BE2C (cell line): ENCODE measurements at places on chromosomes 2 and 18.

DNA sequence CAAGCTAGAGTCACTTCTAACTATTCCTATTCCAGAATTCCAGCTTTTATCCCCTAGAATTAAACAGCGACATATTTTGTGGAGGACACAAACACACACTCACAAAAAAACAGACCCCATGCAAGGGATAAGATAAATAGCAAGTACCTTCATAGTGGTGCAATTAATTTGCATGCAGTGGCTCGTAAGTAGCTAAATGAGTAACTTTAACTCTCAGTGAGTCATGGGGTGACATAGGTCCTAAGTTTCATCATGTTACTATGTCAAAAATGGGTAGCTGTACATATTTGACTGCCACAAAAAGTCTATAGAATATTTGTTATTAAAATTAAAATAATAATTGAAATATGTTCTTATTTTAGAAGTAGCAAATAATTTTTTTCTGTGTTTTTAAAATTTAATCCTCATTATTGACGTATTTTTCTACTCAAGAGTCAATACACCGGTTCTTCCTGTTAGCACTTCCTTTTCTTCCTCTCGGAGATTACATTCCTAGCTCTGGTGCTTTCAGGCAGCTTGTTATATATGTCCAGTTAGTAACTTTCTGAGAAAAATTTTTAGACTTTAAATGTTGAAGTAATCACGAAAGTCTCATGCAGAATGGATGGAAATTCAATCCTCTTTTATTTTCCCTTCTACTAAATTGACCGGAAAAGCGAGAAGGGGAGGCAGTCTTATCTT is 247.0 kb downstream of the KCNH7 start:
- DNase-seq, result no peak

DNA sequence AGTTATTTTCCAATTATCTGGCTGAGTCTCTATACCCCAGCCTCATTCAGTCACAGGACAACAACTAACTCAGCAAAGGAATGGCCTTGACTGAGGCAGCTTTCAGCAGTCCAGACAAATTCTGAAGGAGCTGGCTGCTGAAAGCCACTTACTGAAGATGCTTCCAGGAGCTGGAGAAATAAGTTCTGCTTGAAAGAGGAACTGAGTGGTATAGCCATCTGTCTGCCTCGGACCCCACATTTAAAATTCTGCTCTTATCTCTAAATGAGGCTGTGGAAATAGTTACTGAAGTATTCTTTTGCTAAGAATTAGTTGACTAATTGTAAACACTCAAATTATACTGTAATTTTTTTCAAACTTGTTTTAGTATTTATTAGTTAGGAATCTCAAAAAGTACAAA is 9.1 kb upstream of the GPD2 start:
- no peak for DNase-seq

DNA sequence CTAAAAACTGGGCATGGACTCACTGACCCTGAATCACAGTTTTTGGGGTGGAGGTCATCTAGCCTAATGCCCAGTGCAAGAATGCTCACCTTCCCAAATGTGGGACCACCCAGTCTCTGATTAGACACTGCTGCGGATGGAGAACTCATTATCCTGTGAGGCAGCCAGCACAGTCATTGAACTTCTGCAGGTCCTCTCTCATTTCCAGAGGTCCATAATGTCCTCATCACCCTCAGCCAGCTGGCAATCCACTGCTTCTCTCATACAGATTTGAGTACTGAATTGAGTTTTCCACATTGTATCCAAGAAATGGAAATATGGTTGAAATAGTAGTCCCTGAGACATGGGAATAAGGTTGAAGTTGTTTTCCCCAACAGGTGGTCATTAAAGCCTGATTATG is 5.0 kb upstream of the MYO5B start:
- no peak for DNase-seq

DNA sequence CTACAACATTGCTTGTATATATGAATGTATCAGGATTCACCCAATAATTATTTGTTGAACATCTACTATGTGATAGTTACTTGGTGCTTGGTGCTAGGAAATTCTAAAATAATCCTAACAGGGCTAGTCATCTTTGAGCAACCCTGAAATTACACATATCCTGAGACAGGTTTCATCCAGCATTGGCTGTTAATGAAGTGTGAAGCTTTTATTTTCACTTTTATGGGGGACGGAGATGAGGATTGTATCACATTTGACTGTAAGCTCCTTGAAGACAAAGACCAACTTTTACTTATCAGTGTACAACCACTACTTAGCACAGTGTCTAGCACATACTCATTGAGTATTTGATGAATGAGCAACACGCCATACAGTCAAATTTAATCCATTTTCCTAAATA is 6.8 kb upstream of the GALM start:
- DNase-seq, result no peak

DNA sequence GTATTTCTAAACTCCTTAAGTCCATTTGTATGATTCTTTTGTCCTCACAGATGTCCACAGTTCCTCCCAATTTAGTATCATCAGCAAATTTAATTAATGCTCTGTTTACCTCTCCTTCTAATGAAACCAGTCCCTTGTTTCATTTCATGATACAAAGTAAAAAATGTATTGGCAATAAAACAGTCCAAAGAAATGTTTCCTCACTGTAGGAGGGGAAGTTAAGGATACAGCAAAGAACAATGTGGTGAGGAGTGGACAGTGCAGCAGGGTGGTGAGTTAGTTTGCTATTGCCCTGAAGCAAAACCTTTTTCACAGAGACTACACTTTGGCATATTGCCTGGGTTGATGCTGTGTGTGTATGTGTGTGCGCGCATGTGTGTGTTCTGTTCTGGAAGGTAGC is 401.5 kb downstream of the ARHGAP15 start:
- DNase-seq, result peak; percentile 39

GRCh38 chr2:131168538-131168937 is 40.8 kb upstream of the POTEE start:
- no peak for DNase-seq

GRCh38 chr2:171958475-171958874 is 36.2 kb downstream of the HAT1 start:
- no peak for DNase-seq

DNA sequence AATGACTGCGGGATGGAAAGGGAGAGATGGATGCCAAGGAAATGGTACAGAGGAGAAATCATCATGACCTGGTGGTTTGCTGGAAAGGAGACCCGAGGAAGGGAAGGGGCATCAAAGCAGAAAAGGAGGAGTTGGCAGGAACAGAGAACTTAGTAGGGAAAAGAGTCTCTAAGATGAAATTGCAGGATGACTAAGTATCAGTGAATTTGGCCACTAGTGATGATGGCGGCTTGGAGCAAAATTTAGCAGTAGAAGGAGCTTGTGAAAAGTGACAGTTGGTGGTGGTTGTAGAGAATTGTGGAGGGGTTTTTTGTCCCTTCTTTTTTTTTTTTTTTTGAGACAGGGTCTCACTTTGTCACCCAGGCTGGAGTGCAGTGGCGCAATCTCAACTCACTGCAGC is 10.1 kb downstream of the METAP1D start:
- DNase-seq, result no peak

DNA sequence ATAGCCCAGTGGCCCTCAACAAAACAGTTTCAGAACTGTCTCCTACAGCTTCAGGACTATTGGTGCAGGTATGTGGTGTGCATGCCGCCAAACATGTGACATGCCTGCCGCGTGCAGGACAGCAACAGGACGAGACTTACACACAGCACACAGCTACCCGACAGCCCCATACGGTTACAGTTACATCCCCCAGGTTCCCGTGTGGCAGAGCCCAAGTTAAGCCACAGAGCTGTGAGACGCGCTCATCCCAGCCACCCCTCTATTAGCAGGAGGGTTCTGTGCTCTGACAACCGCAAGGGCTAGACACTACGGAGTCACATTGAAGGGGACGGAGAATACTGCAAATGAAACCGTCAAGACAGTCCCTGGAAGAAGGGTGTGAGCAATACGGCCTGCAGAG is 16.4 kb upstream of the TUBB6 start:
- no peak for DNase-seq

- no peak for DNase-seq
These were observed 251.4 kb upstream of the UBE2E3 start for GRCh38 chr2:180728928-180729559.

- DNase-seq, result no peak
These were observed 267.0 kb downstream of the NOL4 start for GRCh38 chr18:33957707-33958106.

GRCh38 chr2:17813010-17813741 is 3.1 kb upstream of the MSGN1 start:
- DNase-seq, result no peak

DNA sequence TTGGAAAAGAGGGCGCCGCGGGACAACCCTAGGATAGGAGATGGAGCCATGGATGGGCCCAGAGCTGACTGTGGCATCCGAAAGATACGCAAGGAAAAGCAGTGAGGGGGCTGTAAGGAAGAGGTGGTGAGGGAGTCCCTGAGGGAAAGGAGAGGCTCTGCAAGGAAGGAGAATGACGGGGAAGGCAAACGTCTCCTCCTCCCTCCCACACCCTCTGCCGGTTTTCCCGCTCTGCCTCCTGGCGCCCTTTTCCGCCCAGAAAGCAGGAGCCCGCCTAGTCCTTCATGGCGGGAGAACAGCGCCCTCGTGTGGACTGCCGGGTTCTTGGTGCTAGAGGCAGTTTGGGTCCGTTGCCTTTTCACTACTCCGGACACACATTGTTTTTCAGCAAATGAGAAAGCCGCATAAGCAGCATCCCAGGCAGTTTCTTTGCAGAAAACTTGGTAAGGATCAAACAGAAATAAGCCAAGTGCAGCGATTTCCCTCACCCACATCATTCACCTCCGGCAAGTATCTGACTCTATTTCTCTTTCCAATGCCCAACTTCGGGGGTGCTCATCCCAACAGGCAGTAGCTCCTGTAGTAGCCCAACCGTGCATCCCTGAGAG is 200.4 kb downstream of the INO80D start:
- peak; percentile 74 for DNase-seq

GRCh38 chr2:27973592-27973991 is 83.1 kb downstream of the BABAM2 start:
- no peak for DNase-seq

DNA sequence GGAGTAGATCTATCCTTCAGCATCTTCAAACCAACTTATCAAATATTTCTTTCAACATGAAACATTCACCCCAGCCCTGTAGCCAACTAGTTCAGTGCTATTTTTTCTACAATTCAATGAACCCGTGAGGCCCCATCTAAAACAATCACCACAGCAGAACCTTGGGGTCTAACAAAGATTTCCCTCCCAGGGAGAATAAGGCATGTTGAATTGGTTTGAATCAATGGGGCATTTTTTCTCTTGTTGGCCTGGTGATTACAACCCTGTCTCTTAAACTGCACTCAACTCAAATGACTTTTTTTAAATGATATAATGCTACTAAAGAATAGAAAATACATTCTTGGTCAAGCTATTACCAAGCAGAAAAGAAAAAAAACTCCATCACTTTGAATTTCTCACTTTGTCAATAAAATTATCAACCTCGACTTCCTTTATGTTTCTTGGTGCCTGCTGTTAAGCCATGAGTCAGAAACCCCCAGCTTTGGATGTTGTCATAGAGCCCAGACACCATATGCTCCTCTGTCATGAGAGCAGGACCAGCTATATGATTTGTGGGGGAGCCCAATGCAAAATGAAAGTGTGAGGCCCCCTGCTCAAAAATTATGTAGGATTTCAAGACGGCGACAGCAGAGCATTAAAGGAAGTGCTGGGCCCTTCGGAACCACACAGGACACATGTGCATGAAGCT is 282.4 kb downstream of the MEIS1 start:
- DNase-seq, result no peak

- DNase-seq, result no peak
These were observed 615.1 kb downstream of the IRS1 start for GRCh38 chr2:226184540-226184939.

- no peak for DNase-seq
These were observed 9.6 kb downstream of the RPL37A start for GRCh38 chr2:216508229-216508628.

DNA sequence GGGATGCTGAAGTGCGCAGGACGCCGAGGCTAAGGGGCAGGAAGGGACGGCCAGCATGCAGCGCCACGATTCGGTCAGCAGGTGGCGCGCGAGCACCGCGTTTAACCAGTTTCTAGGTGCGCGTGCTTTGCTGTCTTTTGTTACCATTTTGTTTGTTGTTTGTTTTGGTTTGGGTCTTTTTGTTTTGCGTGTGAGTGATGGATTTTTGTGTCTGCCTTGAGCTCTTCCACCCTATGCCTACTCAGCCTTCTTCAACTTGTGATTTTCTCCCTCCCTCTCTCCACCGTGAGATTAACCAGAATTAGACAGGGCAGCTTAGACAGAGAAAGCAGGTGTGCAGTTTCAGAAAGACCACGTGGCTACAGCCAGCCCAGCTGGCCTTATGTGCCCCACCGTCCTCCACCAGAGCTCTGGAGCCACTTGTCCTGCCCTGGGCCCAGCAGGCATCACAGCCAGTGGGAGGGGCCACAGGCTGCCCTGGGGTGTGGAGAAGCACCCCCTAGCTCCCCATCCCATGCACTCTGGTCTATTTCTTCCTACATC is 180.2 kb downstream of the RNF144A start:
- DNase-seq, result peak; percentile 76

DNA sequence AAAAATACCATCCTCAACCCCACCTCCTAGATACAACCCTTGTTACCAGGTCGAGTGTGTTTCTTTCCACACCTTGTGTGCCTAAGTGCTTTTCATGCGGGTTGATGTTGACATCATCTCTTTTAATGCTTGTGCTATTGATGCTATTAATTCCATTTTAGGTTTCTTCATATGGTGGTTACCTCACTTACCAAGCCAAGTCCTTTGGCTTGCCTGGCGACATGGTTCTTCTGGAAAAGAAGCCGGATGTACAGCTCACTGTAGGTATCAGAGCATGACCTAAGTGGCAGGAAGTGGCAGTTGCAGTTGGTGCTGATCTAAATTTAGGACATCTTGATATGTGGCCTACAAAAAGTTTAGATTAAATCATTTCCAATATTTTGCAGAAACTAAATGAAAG is 149.9 kb upstream of the TTC39C start:
- DNase-seq, result no peak

GRCh38 chr2:72828840-72829507 is 3.1 kb upstream of the EXOC6B start:
- no peak for DNase-seq
